H4 (cell line): ENCODE measurements at places on chromosomes 7 and 10. TPM values are rescaled to one million over a fixed set of nuclear protein-coding genes. Genes with fewer than 3 reads are reported as not detected.

Gene CTAGE6
- not detected in 2 replicates for total RNA-seq

Gene ZNF804B
- 0.10 and 0.17 TPM in 2 replicates for total RNA-seq

Gene ANKRD30A
- 0.41 and 1.2 TPM in 2 replicates for total RNA-seq

Gene STEAP2
- total RNA-seq: 5.8 and 9.0 TPM in 2 replicates

Gene OPALIN
- not detected in 2 replicates for total RNA-seq

Gene CLCN1
- total RNA-seq: not detected in 2 replicates

Gene TEX47
- total RNA-seq: not detected in 2 replicates

Gene CCDC3
- 2.1 and 2.4 TPM in 2 replicates for total RNA-seq

Gene CALHM1
- not detected in 2 replicates for total RNA-seq

Gene CCDC71L
- total RNA-seq: 22.2 and 26.6 TPM in 2 replicates

Gene LIPN
- not detected in 2 replicates for total RNA-seq

Gene NUTM2E
- total RNA-seq: not detected in 2 replicates

Gene CPVL
- 106 and 113 TPM in 2 replicates for total RNA-seq

Gene ST8SIA6
- 0.14 TPM in 1 of 2 replicates, not detected in the other for total RNA-seq

Gene FAM241B
- total RNA-seq: 1.7 and 3.3 TPM in 2 replicates

Gene ACTL6B
- not detected in 2 replicates for total RNA-seq

Gene ZNF655
- total RNA-seq: 36.4 and 51.2 TPM in 2 replicates

Gene ENO4
- total RNA-seq: 0.17 and 0.58 TPM in 2 replicates

Gene LRIT2
- not detected in 2 replicates for total RNA-seq

Gene CALML3
- total RNA-seq: not detected in 2 replicates

Gene LDB3
- total RNA-seq: 0.08 and 0.16 TPM in 2 replicates

Gene ADAM22
- 9.1 and 15.0 TPM in 2 replicates for total RNA-seq

Gene SLC35G1
- 6.9 and 11.0 TPM in 2 replicates for total RNA-seq

Gene RNF133
- not detected in 2 replicates for total RNA-seq

Gene CARD11
- total RNA-seq: 0.04 TPM in 1 of 2 replicates, not detected in the other

Gene CPED1
- 23.8 and 26.5 TPM in 2 replicates for total RNA-seq
